Stromal cell of bone marrow (primary cell): ENCODE measurements at places on chromosomes 11 and 22.

DNA sequence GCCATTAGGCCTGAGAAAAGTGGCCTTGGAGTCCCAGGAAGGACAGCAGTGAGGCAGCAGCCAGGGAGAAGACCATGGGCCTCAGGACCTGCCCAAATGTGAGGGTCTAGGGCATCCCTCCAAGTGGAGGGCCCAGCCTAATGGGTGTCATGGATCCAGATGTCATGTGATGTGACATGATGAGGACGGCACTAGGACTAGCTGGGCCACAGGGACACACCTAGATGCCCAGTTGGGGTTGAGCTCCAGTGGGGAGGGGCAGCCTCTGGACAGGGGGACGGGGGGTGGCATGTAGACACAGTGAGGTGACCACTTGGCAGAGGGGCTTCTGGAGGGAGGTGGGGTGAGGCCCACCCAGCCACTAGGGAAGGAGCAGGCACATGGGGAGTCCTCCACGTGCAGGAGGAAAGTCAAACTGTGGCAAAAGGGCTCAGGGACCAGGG, 5.4 kb downstream of the SCARF2 start:
- DNase-seq = no peak

GRCh38 chr11:104522650-104523049, 358.7 kb upstream of the PDGFD start:
- DNase-seq = no peak

- DNase-seq = no peak
Measured at GRCh38 chr11:100667449-100667848, 19.6 kb upstream of the ARHGAP42 start.

GRCh38 chr22:32127904-32128303, 31.2 kb downstream of the C22orf42 start:
- DNase-seq = no peak

DNA sequence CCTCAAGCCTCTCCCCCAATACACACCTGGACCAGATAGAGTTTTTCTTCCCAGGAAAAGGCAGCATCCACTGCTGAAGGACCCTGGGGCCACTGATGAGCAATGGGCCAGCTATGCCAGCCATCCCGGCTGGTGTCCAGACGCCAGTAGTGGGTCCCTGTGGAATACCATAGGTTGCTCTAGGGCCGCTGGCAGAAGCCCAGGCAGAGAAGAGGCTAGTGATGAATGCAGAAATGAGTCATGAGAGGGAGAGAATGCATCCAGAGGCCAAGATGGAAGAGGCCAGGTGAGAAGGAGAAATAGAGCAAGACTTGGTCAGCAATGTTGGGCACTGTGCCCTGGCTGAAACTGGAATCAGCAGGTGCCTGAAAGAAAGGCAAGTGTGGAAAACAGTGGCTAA, 8.9 kb downstream of the HPX start:
- peak; percentile 27 for DNase-seq

DNA sequence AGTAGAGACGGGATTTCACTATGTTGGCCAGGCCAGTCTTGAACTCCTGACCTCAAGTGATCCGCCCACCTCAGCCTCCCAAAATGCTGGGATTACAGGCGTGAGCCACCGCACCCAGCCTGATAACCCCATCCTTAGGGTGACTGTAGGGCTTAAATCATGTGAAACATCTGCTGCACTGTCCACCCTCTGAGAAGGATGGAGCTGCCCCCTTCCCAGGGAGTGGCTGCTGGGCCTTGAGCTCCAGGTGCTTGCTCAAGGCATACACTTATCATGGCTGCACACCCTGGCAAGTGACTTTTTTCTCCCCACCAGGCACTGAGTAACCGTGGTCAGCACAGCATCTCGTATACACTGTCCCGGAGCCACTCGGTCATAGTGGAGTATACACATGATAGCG, 5.3 kb downstream of the PELI3 start:
- DNase-seq = no peak

DNA sequence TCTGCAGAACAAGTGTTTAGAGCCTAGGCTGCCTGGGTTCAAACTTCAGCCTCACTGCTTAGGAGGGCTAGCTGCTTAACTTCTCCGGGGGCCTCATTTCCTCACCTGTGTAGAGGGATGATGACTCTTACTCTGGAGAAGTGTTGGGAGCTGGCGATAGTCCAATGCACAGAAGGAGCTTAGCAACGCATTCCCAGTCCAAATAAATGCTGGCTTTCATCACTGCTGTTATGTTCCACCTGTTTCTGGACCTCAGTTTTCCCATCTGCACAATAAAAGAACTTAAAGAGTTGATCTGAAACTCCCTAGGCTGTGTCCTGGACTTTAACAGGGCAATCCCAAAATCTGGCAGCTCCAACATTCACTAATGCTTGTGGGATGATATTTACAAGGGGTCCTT, 337.8 kb downstream of the MIAT start:
- no peak for DNase-seq

GRCh38 chr11:121394785-121395184, 57.3 kb upstream of the SORL1 start:
- no peak for DNase-seq
